Left kidney (tissue), 8 donors: ENCODE measurements at places on chromosomes 3 and 15. TPM values are rescaled to one million over a fixed set of nuclear protein-coding genes. Genes with fewer than 3 reads are reported as not detected.

- no peak for DNase-seq
These were observed 4.1 kb downstream of the FGD5 start for GRCh38 chr3:14822670-14823390.

The GCSAM gene
- polyA plus RNA-seq = 3.0 TPM

The SIDT1 gene
- 3.8 TPM for polyA plus RNA-seq

DNA sequence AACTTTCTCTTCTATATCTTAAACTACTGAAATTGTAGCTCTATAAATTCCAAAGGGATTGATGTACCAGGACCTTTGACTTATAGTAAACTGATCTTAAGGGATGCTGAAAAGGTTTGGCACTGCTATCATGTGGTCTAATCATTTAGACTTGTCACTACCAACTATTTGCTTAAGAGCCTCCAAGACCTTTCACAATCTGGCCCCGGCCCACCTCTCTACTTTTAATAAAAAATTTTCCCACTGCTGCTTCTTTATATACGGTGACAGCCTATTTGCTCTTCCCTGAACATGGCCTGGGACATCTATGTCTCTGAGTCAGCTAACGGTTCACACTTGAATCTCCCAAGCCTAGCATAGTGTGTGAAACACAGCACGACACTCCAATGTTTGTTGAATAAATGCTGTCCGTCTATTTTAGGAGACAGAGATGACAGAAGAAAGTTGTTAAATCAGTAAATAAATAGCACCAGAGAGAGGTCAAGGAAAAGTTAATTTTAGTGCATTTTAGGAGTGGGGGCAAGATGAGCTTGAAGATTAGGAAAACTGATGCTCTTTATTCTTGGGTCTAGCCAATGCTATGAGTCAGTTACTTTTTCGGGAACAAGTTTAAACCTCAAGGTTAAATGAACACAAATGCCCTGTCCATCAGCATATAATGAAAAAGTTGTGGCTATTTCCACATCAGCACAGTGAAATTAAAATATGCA lies 212.9 kb downstream of the TIGIT start:
- DNase-seq = no peak

DNA sequence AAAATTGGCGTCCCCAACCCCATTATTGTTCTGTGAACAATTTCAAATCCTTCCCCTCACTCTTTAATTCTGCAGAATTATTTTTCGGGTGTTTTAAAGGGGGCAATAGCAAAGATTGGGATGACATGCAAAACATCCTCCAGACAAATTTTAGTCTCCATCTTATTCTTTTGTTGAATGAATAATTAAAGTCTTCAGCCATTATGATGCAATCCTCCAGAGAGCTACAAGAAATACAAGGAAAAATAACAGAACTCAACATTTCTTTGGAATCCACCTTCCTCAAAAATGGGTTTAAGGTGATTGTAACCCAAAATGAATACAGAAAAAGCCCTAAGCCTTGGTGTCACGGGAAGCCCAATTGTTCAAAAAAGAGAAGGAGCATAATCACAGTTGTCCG lies 49.9 kb downstream of the FOXP1 start:
- no peak for DNase-seq

GRCh38 chr3:13598926-13599886 lies 50.3 kb downstream of the FBLN2 start:
- DNase-seq = no peak

The C15orf39 gene
- polyA plus RNA-seq = 9.4 TPM

- no peak for DNase-seq
These were observed 64.9 kb downstream of the PLSCR2 start for GRCh38 chr3:146404436-146404835.
